ENCODE measurements at places on chromosomes 12 and 14.

DNA sequence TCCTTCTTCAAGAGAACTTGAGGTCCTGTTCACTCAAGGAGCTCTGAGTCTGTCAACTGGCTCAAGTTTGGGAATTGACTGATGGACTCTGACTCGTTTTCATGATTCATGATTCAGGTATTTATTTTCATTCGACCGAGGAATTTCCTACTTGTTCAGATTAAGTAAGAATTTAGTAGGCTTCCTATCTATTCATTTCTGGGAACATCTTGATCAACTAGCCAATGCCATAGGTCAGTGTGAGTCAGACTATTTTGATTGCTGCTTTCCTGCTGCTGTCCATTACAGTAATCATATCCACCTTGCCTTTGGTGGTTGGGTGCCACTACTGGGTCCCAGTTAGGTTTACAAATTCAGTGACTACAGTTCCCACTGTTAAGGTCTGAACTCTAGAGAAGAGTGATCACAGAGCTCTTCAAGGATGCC is 6.1 kb downstream of the FAM186A start:
- peak; percentile 80 for DNase-seq

DNA sequence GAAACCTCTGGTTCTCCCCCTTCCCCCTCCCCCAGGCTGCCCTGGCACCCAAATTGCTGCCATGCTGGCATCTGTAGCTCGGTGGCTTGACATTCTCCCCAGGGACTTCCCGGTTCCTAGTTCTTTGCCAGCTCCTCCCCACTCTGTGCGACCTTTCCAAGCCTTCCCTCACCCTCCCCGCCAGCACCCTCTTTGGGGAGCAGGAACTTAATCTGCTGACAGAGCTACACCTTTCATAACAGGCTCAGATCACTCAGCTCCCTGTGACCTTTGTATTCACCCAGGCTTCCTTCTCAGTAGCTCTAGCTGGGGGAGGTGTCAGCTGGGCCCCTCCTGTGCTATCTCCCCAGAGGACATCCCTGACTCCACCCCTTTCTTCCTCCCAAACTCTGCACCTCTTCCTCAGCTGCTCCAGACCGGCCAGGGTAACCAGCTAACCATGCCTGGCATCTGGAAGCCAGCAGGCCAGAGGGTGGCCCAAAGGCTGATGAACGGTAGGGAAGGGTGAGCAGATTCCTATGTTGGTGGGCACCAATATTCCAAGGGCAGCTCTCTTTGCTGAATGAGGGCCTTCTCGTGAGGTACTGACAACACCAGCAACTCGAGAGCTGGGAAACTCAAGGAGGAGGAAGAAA is 1.8 kb upstream of the COX14 start:
- DNase-seq, result no peak

DNA sequence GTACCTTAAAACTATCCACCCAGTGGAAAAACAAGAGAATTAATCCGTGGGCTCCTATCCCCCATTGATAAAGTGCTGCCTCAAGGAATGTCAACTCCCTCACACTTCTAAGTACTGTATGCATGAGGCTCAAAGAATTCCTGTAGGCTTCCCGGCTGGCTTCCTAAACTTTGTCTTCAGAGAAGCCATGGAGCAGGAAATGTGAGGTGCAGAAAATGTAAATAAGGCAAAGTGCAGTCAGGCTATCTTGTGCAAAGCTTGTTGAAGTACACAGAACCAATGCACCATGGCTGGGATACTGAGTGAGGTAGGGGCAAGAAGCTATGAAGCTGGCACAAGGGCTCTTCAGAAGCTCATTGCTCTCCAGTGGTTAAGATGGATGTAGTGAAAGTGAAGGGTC is 611.0 kb downstream of the FSCB start:
- no peak for DNase-seq

DNA sequence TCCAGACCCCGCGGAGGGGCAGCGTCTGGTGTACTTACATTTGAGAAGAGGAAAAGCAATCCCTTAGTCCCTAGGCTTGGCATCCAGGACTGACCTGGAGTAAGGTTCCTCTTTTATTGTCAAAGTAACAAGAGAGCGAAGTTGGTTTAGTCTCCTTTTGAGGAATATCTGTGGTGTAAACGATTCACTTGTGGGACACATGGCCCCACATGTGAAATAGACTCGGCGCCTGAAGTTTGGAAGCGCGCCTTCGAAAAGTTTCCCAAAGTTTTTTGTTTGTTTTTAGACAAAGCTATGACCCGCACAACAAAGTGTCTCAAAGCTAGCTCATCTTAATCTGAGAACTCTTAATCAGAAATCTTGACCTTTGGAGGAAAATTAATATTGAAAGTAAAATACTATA is 744 bp downstream of the STYX start:
- no peak for DNase-seq

DNA sequence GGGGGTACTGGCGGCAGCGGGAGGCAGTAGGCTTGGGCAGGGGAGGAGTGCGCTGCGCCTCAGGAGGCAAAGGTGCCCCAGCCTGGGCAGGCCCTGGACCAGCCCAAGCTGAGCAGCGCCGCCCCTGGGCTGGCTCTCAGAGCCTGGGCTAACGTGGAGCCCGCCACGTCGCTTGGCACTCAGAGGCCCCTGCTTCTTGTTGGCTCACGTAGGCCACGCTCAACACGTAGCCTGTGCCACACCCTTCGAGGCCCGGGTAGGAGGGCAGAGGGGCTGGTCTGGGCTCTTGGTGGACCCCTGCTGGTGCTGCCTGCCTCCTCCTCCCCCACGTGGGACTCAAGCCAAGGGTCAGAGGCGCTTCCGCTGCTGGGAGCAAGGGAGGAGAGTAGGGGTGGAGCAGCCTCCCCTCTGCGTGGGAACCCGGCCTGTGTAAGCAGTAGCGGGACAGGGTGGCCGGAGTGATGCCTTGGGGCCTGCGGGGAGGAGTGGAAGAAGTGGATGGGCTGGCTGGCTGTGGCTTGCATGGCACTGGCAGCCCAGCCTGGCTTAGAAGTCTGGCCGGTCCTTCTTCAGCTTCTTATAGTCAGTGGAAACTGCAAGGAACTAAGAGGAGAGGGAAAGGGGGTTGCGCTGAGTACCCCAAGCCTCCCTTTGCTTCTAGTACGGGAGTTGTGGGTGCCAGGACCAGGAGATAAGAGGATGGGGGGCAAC is 5.7 kb downstream of the SHMT2 start:
- DNase-seq, result peak; percentile 76

DNA sequence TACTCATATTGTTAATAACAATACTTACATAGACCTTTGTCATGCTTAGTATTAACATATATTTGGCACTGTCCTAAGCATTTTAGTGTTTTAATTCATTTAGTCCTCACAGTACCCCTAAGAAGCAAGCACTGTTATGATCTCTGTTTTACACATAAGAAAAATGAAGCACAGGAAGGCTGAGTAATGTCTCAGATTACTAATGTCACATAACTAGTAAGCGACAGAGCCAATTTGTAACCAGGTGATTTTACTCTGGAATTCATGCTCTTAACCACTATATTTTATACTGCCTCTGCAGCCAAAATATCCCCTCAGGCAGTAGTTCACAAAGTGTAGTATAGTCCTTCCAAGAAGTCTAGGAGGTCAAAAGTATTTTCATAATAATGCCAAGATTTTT is 20.3 kb downstream of the TMEM253 start:
- no peak for DNase-seq

DNA sequence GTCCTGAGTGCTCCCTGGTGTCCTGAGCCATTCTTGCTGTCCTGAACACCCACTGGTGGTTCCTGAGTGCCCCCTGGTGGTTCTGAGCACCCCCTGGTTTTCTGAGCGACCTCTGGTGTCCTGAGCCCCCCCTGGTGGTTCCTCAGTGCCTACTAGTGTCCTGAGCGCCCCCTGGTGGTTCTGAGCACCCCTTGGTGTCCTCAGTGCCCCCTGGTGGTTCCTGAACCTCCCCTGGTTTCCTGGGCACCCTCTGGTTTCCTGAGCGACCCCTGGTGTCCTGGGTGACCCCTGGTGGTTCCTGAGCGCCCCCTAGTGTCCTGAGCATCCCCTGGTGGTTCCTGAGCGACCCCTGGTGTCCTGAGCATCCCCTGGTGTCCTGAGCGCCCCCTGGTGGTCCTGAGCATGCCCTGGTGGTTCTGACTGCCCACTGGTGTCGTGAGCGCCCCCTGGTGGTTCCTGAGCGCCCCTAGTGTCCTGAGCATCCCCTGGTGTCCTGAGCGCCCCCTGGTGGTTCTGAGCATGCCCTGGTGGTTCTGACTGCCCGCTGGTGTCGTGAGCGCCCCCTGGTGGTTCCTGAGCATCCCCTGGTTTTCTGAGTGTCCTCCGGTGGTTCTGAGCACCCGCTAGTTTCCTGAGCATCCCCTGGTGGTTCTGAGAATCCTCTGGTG is 473.1 kb downstream of the TMEM121 start:
- DNase-seq, result no peak

DNA sequence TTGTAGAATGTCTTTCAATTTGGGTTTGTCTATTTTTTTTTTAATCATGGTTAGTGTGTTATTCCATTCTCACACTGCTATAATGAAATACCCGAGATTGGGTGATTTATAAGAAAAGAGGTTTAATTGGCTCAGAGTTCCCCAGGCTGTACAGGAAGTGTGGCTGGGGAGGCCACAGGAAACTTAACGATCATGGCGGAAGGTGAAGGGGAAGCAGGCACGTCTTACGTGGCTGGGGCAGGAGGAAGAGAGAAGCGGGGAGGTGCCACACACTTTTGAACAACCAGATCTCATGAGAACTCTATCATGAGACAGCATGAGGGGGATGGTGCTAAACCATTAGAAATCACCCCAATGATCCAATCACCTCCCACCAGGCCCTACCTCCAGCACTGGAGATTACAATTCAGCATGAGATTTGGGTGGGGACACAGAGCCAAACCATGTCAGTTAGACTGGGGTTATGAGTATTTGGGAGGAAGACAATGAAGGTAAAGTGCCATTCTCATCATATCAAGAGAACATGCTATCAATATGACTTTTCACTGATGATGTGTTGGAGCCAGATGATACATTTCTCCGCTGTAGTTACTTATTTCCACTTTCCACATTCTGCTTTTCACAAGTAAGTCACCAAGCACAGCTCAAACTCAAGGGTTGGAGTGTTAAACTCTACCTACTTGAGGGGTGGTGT is 45.8 kb downstream of the AP5M1 start:
- no peak for DNase-seq

- DNase-seq, result no peak
These were observed 95.8 kb downstream of the C12orf42 start for GRCh38 chr12:103399986-103400385.

- no peak for DNase-seq
These were observed 421.6 kb downstream of the APAF1 start for GRCh38 chr12:99066726-99067125.

GRCh38 chr14:70036665-70037064 is 152.1 kb downstream of the SLC8A3 start:
- DNase-seq, result no peak

- no peak for DNase-seq
These were observed 14.4 kb downstream of the PHETA1 start for GRCh38 chr12:111354511-111354910.

GRCh38 chr12:67483871-67484554 is 164.5 kb upstream of the DYRK2 start:
- no peak for DNase-seq

DNA sequence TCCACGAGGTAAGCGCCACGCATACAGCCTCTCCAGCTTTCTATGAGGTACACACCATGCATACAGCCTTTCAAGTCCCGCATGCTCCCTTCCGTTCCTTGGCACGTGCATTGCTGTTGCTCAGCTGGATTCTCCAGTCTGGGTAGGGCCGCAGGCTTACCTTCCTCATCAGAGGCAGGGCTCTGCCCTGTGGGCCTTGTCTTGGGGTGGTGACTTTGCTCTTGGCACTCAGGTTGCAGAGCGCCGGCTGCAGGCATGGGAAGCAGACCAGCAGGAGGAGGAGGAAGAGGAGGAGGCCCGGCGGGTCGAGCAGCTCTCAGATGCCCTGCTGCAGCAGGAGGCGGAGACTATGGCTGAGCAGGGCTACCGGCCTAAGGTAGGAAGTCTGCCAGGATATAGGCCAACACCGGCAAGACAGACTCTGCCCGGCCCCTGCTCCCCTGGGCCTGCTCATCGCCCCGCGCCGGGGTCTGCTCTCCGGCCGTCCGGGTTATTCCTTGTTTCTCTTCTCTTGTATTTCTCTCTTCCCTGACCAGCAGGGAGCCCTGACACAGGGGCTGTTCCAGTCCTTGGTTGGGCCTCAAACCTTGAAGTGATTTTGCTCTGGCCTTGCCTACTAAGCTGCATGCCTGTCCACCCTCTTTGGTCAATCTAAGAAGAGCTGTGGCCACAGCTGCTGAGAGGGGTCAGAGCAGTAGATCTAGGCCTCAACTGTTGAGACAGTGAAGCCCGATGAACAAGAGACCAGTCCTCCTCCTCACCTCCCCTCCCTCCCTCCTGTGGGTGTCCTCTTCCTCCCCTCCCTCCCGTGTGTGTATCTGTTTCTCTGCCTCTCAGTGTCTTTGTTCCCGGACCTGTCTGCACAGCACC is 15.3 kb downstream of the TCHP start:
- DNase-seq, result no peak

DNA sequence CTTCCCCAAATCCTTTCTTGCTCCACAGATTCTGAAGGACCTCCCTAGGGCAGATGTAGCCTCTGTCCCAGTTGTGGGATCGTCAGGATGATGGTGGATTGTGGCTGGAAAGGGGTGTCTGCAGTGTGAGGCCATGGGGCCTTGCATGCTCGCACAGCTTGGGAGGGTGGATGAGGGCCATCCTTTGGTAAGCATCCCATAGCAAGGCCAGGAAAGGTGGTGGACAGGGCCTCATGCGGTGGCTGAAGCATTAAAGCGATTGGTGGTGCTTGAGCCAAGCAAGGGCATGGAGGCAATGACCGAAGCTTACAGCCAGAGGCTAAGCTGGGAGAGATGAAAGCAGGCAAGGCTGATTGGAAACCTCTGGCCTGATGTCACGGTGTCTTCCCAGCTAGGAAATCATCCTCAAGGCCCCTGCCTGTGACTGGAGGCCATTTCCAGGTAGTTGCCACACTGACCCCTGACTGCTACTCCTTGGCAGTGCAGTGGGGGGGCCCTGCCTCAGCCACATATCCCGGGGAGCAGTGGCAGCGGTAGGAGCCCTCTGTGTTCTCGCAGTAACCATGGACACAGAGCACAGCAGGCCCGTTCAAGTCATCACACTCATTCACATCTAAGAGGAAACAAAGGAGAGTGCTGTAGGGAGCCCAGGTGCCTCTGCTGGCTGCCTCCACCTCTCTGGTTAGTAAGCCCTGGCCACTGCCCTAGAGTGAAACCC is 7.0 kb downstream of the ISCA2 start:
- DNase-seq, result no peak

GRCh38 chr12:27966870-27967269 is 5.7 kb downstream of the PTHLH start:
- DNase-seq, result peak; percentile 95
